Suppressor macrophage treated with lipopolysaccharide for 1 hour (primary cell): ENCODE measurements at places on chromosomes 7 and 10.
A peak's percentile ranks its signal among the peaks of the same experiment; 100 is the strongest.

DNA sequence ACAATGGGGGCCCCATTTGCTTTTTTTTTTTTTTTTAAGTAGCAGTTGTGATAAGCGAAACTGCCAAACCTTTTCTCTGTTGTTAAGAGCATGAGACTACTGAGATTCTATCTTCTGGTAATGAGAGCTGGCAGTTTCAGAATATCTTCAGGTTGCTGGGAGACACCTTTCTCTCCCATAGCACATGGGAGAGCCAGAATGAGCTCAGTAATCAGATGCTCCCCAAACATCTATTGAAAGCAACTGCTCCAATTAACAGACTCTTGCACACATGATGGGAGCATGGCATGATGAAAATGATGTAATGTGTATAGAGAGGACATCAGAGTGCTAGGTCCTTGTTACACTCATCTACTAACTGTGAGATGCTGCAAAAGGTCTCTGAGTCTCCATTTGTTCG, 18.8 kb downstream of the MYO3A start:
- no peak for DNase-seq

- DNase-seq = peak; percentile 86
Measured at GRCh38 chr10:131874991-131875451, 25.8 kb upstream of the PPP2R2D start.

DNA sequence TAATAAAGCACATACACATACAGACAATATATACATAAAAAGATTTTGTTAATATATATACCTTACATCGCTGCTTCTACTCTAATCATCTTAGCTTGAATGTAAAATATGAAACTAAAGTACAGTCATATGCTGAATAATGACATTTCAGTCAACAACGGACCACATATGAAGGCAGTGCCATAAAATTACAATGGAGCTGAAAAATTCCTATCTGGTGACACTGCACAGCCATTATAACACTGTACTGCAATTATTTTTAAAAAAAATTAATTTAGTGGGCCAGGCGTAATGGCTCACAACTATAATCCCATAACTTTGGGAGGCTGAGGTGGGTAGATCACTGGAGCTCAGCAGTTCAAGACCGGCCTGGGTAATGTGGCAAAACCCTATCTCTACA, 122.3 kb downstream of the JMJD1C start:
- no peak for DNase-seq

GRCh38 chr7:129561677-129562359, 49.7 kb upstream of the NRF1 start:
- peak; percentile 46 for DNase-seq

GRCh38 chr10:130498042-130498441, 361.9 kb downstream of the GLRX3 start:
- no peak for DNase-seq
